ENCODE measurements at places on chromosomes 7 and 10.

DNA sequence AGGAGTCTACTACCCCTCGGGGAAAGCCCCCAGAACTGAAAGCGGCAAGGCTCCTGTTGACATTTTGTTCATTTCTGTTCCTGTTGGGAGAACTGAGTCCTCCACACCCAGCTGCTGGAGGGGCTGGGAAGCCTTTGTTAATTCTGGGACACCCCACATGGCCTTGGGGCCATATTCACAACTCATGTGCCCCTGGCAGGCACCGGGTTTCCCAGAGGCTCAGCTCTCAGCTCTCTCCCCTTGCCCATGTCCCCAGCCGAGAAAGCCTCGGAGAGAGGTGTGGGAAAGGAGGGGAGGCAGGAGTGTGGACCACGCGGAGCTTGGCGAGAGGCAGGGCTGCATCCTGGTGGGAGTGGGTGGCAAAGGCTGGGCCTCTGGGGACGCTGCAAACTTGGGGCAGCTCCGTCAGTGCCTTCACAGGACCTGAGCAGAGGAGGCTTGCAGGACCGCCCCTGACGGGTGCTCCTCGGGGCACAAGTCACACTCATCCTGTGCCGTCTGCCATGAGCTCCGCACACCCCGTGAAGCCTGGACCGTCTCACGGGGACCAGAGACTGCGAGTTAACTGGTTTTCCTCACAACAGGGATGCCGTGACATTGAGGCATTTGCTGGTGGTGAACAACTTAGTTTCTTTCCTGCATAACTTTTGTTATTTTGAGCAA lies 140.9 kb downstream of the DNAJB6 start:
- no peak for DNase-seq

DNA sequence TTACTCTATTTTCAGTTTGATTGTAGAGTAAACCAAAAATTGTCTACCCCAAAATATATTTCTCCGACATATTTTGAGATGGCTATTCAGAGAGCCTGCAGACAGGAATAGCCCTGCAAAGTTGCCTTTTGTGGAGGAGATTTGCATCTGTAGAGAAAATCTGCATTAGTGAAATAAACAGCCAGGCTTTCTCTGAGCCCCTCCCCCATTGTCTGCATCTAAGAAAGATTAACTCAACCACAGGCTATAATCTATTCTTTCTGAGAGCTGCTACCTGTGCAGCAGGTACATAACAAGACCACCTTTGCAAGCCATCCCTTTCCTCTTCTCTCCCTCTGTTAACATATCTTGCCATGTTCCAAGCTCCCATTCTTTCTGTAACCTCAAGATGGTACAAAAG lies 1034.2 kb downstream of the SORCS3 start:
- DNase-seq, result no peak

- no peak for DNase-seq
Observed at GRCh38 chr10:126392068-126392467, 3.8 kb upstream of the ADAM12 start.

- no peak for DNase-seq
Observed at GRCh38 chr10:110153396-110153795, 54.0 kb upstream of the MXI1 start.

DNA sequence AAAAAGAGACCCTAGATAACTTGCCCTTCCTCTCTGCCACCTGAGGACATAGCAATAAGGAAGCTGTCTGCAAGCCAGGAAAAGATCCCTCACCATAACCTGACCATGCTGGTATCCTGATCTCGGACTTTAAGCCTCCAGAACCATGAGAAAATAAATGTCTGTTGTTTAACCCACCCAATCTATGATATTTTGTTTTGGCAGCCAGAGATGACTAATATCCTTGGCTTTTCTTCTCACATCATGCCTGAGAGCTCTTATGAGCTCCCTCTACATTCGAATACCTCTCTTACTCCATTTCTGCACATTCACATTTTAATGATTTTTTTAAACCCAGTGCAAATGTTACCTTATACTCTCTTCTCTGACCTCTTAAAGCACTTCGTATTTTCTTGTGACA lies 214.0 kb upstream of the CHRM2 start:
- no peak for DNase-seq

DNA sequence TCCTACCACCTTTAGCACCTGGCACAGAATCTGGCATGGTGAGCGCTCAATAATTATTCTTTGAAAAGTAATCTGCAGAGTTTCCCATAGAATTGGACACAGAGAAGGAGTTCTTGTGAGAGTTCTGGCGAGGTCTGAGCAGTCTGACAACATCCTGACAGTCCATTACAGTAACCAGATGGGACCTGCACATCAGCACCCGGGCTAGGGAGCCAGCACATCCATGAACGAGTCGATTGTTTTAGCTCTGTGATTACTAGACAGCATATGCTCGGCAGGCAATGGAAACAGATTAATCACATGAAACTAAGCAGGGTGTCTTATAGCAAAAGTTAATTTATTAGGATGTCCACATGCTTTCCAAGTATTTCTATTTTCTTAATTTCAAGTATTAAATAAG lies 96.7 kb downstream of the SEMA3D start:
- DNase-seq, result no peak

Data from GM03348 (cell line).